ENCODE measurements at places on chromosomes 12 and 14. TPM values are rescaled to one million over a fixed set of nuclear protein-coding genes. Genes with fewer than 3 reads are reported as not detected.

The RPS6KL1 gene
- total RNA-seq: 10.8 TPM

The SLC38A2 gene
- 141 TPM for total RNA-seq

The GYS2 gene
- total RNA-seq: 0.07 TPM

The GPR137C gene
- total RNA-seq: 0.27 TPM

The ZDHHC22 gene
- total RNA-seq: not detected

The LAG3 gene
- total RNA-seq: 215 TPM

The IFI27 gene
- 5.2 TPM for total RNA-seq

The CISTR gene
- not detected for total RNA-seq

The KRT74 gene
- total RNA-seq: not detected

The ENO2 gene
- total RNA-seq: 235 TPM

The CCDC38 gene
- total RNA-seq: not detected

The LRP1-AS gene
- not detected for total RNA-seq

The MYH6 gene
- total RNA-seq: 0.14 TPM

The RERG gene
- not detected for total RNA-seq

The PDZRN4 gene
- total RNA-seq: not detected

The PRICKLE1 gene
- 0.05 TPM for total RNA-seq

The TMEM179 gene
- total RNA-seq: 0.30 TPM

The AMN gene
- 0.44 TPM for total RNA-seq

The IL26 gene
- 0.30 TPM for total RNA-seq

The INHBC gene
- total RNA-seq: 0.14 TPM

The TMEM106C gene
- total RNA-seq: 168 TPM

The VDR gene
- 312 TPM for total RNA-seq

The NKX2-1 gene
- not detected for total RNA-seq

The TPPP2 gene
- total RNA-seq: not detected

The MAPK1IP1L gene
- total RNA-seq: 145 TPM

The RNASE2 gene
- total RNA-seq: not detected

The GPRC5D gene
- not detected for total RNA-seq

The RNASE1 gene
- not detected for total RNA-seq

The SLC2A3 gene
- total RNA-seq: 456 TPM

The OAS2 gene
- 86.4 TPM for total RNA-seq

The NINJ2 gene
- total RNA-seq: 3.1 TPM

The ADSS1 gene
- total RNA-seq: 1.1 TPM

The TRMT61A gene
- total RNA-seq: 13.7 TPM

The P2RX7 gene
- 6.5 TPM for total RNA-seq

The NFYB gene
- total RNA-seq: 29.0 TPM

The CDK17 gene
- total RNA-seq: 37.6 TPM

The TAS2R42 gene
- total RNA-seq: not detected

The LRRC10 gene
- not detected for total RNA-seq

The TUBA1B gene
- 1,902 TPM for total RNA-seq

The BORCS5 gene
- 41.8 TPM for total RNA-seq

The OTX2 gene
- not detected for total RNA-seq

The OR6C2 gene
- not detected for total RNA-seq

The PLA2G1B gene
- not detected for total RNA-seq

The STAC3 gene
- 6.1 TPM for total RNA-seq

The EEF1AKMT3 gene
- total RNA-seq: 5.8 TPM

The GLI1 gene
- 1.5 TPM for total RNA-seq

The INHBE gene
- 0.25 TPM for total RNA-seq

The CCDC92 gene
- 11.8 TPM for total RNA-seq

The CPNE6 gene
- total RNA-seq: not detected

The SALL2 gene
- 2.7 TPM for total RNA-seq

The ARF6 gene
- 162 TPM for total RNA-seq

The PIANP gene
- 0.18 TPM for total RNA-seq

The SCN8A gene
- 0.39 TPM for total RNA-seq

The NID2 gene
- total RNA-seq: 0.37 TPM

All from activated T-helper 2 cell treated with anti-CD3 and anti-CD28 coated beads, Interferon-gamma antibody, Interleukin-2, Interleukin-4, amounts not matched to agents 10 μg/mL and 5 μg/mL and 100 μg/mL, durations not matched to agents 14 hours and 24 hours and 36 hours (primary cell).